M059J (cell line): ENCODE measurements at places on chromosomes 16 and 17. TPM values are rescaled to one million over a fixed set of nuclear protein-coding genes. Genes with fewer than 3 reads are reported as not detected.

Gene LAT
- 1.2 TPM in 1 of 2 replicates, not detected in the other for total RNA-seq

DNA sequence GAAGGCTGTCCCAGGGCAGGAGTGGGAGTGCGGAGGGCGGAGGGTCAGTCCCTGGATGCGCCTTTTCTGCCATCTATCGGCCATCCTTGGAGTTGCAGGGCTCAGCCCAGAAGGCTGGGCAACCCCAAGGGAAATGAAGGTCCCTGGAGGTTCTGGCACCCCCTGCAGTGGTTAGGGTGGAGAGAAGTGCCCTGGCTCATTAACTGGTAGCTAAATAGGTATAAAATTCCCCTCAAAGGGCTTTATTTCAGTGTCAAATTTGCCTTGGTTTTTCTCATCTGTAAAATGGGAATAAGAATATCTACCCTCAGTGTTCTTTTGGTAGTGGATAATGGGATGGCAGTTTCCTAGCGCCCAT lies 22.4 kb downstream of the C17orf75 start:
- peak; percentile 57 for DNase-seq

DNA sequence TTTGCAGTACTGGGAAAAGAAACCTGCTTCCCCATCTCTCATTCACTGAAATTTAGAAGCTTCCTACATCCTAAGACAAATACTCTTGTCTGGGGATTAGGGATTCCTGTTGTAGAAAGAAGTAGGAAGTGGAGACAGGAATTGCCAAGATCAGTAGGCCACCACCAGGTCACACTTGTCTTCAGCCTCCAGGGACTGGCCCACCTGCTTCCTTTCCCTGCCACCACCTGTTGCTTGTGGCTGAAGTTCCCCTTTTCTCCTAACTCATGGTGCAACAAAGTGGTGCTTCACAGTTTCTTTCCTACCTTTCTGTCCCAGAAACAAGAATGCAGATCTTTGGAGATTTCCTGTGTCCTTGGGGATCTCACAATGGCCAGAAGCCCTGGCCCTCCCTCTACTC lies 82.4 kb downstream of the WNT3 start:
- DNase-seq: no peak

DNA sequence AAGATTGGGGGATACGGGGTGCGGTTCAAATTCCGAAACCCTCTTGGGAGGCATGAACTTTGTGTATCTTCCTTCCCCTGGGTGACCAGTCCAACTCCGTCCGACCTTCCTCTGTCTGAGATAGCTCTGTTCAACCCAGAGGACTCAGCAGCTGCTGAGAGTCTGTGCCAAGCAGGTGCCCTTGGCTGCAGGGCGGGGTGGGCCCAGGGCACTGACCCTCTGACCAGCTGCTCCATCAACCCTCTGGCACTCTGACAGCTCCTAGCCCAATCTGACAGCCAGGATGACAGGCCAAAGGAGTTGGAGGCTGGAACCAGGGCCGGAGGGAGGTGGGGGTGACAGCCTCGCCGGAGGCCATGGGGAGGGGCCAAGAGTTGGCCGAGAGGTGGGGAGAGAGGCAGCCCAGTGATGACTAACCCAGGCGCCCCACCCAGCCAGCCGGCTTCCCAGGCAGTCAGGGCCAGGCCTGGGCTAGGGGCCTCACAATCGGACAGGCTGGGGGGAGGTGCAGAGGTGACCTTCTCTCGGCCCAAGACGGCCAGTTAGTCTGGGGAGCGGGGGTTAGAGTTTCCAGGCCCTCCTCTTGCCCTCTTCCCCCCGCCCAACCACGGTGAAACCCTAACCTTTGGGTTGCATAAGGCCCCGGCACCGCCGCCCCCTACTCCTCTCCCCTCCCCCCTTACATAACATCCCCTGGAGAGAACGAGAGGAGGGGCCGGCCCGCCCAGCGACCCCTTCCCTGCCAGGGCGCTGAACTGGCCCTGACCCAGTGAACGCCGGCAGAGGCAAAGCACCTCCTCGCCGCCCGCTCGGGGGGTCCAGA lies 5.0 kb upstream of the TLCD2 start:
- DNase-seq: peak; percentile 92

DNA sequence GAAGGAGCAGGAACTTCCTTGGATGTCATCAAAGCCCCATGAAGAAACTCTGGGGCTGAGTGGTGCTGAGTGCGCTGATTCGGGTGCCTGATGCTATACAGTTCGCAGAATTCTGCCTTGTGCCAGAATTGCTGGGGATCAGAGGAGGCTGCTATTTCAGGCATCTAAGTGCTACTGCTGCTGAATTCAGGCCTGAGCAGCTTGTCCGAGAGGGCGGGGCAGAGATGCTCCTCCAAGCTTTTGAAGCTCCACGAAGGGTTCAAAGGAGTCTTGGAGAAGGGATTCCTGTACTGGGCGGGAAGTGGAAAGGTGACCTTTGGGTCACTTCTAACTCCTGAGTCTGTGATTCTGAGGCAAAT lies 227.8 kb downstream of the CCDC182 start:
- no peak for DNase-seq
